ENCODE measurements at places on chromosomes 2 and 18.

DNA sequence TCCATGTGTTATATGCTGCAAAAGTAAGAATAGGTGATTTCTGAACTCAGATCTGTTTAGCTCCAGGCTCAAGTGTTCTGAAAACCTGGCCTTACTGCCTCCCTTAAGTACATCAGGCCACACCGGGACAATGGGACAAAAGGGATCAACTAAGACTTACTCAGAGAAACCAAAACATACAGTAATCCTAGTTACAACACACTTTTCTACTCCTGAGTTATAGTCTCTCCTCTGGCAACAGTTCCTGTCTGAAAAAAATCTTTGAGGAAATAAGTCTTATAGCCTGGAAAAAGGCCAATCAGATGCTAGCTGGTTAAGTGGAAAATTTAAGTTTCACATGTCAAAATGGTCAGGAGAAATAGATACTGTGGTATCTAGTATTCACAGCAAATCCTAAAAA lies 5.6 kb downstream of the METTL5 start:
- peaks cover 2% of the 10 kb centered on the region for H3K4me1 ChIP-seq
- no peaks in the 10 kb centered on the region for H3K36me3 ChIP-seq
- no peaks in the 10 kb centered on the region for H3K27me3 ChIP-seq
- no peak overlapping the region for H3K27ac ChIP-seq

DNA sequence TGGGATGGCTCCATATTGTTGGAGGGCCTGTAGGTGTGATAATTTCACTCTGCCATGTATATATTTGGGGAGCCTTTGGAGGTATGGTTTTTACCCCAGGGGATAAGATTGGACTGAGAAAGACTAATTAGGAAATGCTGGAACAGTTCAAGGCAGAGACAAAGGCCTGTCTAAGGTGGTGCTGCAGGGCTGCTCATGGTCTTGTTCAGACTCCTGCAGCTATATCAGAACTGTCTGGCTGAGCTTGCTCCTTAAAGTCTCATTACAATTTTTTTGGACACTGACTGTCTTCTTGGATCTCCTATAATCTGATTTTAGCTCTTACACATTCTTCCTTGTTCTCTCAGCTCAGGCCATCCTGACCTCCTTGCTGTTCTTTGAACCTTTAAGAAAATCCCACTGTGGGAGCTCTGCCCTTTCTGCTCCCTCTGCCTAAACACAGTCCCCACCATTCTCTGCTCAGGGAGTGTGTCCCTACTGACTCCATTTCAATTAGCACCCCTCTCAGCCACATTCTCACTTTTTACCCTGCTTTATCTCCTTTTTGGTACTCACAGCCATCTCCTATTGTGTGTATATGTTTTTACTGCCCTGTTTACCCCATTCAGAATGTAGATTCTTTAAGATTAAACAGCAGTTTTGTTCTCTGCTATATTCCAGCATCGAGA lies 468.7 kb upstream of the FANCL start:
- H3K27me3 ChIP-seq: no peaks in the 10 kb centered on the region
- no peak overlapping the region for H3K27ac ChIP-seq
- no peak for DNase-seq
- no peaks in the 10 kb centered on the region for H3K36me3 ChIP-seq
- H3K4me3 ChIP-seq: no peak overlapping the region
- H3K4me1 ChIP-seq: no peaks in the 10 kb centered on the region

DNA sequence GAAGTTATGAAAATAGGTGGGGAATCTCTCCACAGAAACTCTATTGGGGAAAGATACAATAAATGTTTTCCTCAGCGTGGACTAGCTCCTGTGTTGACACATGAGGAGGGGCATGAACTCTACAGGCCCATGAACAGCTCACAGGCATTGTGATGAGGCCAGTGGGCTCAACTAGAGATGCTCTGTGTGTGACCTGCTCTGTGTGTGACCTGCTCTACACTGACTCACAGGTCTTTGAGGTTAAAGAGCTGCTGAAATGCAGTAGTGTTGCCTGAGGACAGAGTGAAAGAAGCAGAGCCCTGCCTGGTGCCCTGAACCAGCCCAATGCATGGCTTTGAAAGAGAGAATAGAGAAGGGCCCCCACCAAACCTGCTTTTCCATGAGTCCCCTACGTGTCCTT lies 117.6 kb downstream of the MCFD2 start:
- H3K4me1 ChIP-seq: no peaks in the 10 kb centered on the region
- no peak overlapping the region for H3K27ac ChIP-seq
- no peak overlapping the region for H3K4me3 ChIP-seq

- no peak overlapping the region for H3K27ac ChIP-seq
- no peak for DNase-seq
- no peak overlapping the region for H3K4me3 ChIP-seq
- no peaks in the 10 kb centered on the region for H3K27me3 ChIP-seq
Measured at GRCh38 chr2:177797808-177798207, 274.8 kb downstream of the PDE11A start.

- no peaks in the 10 kb centered on the region for H3K27me3 ChIP-seq
- no peak overlapping the region for H3K27ac ChIP-seq
- H3K4me1 ChIP-seq: peaks cover 8% of the 10 kb centered on the region
Measured at GRCh38 chr2:238525990-238526389, 99.3 kb downstream of the ASB1 start.

- DNase-seq: no peak
- no peak overlapping the region for H3K27ac ChIP-seq
- no peaks in the 10 kb centered on the region for H3K36me3 ChIP-seq
Measured at GRCh38 chr2:127226520-127227263, 6.6 kb upstream of the CYP27C1 start.

DNA sequence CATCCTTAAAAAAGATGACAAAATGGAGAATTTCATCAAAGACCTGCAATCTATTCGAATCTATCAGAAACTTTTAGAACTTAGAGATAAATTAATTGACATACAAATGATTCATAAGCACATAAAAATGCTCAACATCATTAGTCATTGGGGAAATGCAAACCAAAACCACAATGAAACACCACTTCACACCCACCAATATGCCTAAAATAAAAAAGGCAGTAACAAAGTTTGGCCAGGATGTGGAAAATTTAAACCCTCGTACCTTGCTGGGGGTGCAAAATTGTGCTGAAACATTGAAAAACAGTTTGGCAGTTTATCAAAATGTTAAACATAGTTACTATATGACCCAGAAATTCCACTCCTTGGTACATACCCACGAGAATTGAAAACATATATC lies 11.5 kb upstream of the EIF2AK3 start:
- H3K4me1 ChIP-seq: no peaks in the 10 kb centered on the region
- H3K4me3 ChIP-seq: no peak overlapping the region
- no peaks in the 10 kb centered on the region for H3K27me3 ChIP-seq
- H3K36me3 ChIP-seq: no peaks in the 10 kb centered on the region

DNA sequence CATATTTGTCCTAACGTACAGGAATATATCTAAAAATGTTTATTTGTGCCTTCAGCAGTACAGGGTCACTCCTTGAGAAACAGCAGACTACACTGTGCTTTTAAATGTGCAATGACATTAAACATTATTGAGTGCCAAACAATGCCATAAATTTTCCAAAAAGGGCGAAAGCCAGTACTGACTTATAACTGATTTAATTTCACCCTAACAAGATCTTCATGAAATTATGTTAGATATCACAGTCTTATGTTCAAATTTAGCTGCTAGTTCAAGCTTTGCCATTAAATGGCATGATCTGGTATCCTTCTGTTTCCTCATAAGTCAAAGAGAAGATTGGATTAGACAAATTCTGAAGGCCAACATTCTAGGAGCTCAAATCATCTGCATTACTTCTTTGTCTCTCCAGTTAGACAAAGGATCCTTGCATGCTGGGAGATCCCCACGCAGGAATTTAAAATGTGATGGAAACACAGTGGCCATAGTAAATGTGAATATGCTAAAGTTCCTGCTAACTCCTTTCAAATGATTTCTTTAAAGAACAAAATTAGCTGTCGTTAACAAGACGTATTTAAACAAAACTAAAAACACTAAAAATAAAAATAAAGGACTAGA lies 129.3 kb upstream of the STON1 start:
- DNase-seq: no peak
- H3K4me1 ChIP-seq: no peaks in the 10 kb centered on the region
- H3K4me3 ChIP-seq: no peak overlapping the region
- no peaks in the 10 kb centered on the region for H3K36me3 ChIP-seq
- no peak overlapping the region for H3K27ac ChIP-seq
- no peaks in the 10 kb centered on the region for H3K27me3 ChIP-seq

DNA sequence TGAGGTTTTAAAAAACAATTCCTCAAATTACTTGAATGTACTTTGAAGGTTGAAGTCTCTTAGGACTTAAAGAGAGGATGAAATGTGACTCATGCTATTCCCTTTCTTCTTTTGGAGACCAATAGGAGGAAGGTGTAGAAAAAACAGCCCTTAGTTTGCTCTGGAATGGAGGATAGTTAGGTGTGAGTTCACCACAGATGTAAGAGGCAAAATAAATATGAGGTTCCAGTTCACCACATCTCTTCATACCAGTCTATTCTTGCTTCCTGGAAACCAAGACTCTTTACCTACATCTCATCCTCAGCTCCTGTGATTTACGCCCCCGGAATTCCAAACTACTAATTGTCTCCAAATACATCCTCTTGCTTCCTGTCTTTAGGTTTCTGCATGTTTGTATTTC lies 77.5 kb upstream of the TTC21B start:
- H3K36me3 ChIP-seq: no peaks in the 10 kb centered on the region
- DNase-seq: no peak
- H3K27me3 ChIP-seq: no peaks in the 10 kb centered on the region
- no peak overlapping the region for H3K27ac ChIP-seq

DNA sequence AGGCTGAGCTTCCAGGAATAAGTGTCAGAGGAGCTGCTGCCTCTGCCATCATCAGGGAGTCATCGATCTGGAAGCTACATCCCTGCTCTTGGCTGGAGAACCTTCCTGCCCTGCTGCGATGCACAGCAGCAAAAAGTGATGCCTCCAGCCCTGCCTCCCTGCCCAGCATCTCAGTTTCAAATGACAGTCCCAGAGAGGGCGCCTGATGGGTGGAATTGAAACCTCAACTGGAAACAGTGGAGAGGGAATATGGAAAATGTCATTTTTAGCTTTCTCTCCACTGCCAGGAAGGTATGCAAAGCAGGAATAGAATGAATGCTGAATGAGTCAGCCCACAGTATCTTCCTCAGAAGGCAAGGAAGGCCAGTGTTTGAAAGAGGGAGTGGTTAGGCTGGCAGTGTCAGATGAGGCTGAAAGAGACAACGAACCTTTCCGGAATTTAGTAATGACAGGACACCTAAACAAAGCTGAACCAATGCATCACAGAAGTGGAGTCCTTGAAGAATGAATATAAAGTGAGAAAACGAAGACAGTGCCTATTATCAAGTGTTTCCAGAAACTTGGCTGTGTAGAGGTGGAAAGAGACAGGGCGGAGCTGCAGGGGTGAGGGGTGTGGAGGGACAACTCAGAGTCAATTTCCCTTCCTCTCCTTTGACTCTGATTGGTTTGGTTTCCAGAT lies 153.9 kb upstream of the NDUFV2 start:
- H3K4me3 ChIP-seq: no peak overlapping the region
- DNase-seq: no peak
- no peak overlapping the region for H3K27ac ChIP-seq
- H3K27me3 ChIP-seq: no peaks in the 10 kb centered on the region

- H3K4me1 ChIP-seq: peaks cover 3% of the 10 kb centered on the region
- peak overlapping the region; percentile 60 for H3K4me3 ChIP-seq
- no peaks in the 10 kb centered on the region for H3K27me3 ChIP-seq
- DNase-seq: no peak
- no peak overlapping the region for H3K27ac ChIP-seq
Measured at GRCh38 chr2:26786207-26787028, 562 bp downstream of the CENPA start.

- DNase-seq: peak; percentile 90
- no peaks in the 10 kb centered on the region for H3K4me1 ChIP-seq
- H3K27me3 ChIP-seq: no peaks in the 10 kb centered on the region
- H3K4me3 ChIP-seq: peak overlapping the region; percentile 80
- peak overlapping the region; percentile 84 for H3K27ac ChIP-seq
- no peaks in the 10 kb centered on the region for H3K36me3 ChIP-seq
Measured at GRCh38 chr2:66432801-66433694, 1.9 kb upstream of the MEIS1 start.

- H3K27me3 ChIP-seq: no peaks in the 10 kb centered on the region
- no peak overlapping the region for H3K4me3 ChIP-seq
- DNase-seq: no peak
- no peaks in the 10 kb centered on the region for H3K36me3 ChIP-seq
Measured at GRCh38 chr2:130828461-130828860, 8.3 kb upstream of the ARHGEF4 start.

DNA sequence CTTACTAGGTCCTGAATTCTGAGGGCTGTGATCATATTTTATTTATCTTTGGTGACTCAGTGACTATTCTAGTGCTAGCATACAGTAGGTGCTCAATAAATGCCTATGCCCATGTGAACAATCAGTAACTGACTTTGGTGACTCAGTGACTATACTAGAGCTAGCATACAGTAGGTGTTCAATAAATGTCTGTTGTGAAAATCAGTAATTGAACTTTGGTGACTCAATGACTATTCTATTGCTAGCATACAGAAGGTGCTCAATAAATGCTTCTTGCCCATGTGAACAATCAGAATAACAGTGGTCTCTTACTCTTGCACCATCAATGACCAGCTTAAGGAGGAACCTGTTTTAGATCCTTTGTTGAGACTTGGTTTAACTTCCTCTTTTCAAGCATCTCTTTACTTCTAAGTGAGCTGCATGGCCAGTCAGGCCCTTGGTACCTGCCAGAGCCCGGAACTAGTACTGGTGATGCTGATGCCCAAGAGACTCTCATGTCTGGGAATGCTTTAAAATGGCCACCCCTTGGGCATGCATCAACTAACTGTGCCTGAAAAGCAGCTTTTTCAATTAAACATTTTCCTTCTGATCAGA lies 214.9 kb upstream of the SPRED2 start:
- no peak overlapping the region for H3K4me3 ChIP-seq
- no peaks in the 10 kb centered on the region for H3K36me3 ChIP-seq
- no peaks in the 10 kb centered on the region for H3K27me3 ChIP-seq

GRCh38 chr2:53778536-53779162 lies 8.1 kb downstream of the ASB3 start:
- no peaks in the 10 kb centered on the region for H3K36me3 ChIP-seq
- H3K4me1 ChIP-seq: no peaks in the 10 kb centered on the region
- DNase-seq: no peak
- H3K4me3 ChIP-seq: no peak overlapping the region

DNA sequence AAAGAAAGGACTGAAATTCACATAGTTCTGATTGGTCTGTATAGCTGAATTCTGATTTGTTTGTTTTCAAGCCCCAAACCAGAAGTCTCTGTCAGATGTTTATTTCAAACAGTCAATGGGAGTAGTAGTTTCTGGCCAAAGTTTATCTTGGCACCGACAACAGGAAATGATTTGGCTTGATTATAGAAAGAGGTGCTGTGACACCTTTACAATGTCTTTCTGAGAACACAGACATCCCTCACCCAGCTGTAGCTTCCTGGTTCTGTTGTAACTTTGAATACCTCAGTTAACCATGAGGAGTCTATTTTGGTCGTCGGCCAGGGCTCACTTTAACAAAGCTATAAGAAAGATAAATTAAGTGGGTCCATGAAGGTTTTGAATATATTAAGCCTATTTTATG lies 545.0 kb upstream of the ZNF804A start:
- H3K27ac ChIP-seq: no peak overlapping the region
- H3K27me3 ChIP-seq: peaks cover 2% of the 10 kb centered on the region
- H3K36me3 ChIP-seq: no peaks in the 10 kb centered on the region
- no peaks in the 10 kb centered on the region for H3K4me1 ChIP-seq
- no peak overlapping the region for H3K4me3 ChIP-seq

GRCh38 chr18:62386601-62387000 lies 61.5 kb downstream of the TNFRSF11A start:
- H3K4me3 ChIP-seq: no peak overlapping the region
- H3K27ac ChIP-seq: no peak overlapping the region
- H3K27me3 ChIP-seq: no peaks in the 10 kb centered on the region
- no peaks in the 10 kb centered on the region for H3K36me3 ChIP-seq

Data from ovary (tissue), 10 donors.